Vagina (tissue), 2 donors: ENCODE measurements at places on chromosomes 4 and X.

DNA sequence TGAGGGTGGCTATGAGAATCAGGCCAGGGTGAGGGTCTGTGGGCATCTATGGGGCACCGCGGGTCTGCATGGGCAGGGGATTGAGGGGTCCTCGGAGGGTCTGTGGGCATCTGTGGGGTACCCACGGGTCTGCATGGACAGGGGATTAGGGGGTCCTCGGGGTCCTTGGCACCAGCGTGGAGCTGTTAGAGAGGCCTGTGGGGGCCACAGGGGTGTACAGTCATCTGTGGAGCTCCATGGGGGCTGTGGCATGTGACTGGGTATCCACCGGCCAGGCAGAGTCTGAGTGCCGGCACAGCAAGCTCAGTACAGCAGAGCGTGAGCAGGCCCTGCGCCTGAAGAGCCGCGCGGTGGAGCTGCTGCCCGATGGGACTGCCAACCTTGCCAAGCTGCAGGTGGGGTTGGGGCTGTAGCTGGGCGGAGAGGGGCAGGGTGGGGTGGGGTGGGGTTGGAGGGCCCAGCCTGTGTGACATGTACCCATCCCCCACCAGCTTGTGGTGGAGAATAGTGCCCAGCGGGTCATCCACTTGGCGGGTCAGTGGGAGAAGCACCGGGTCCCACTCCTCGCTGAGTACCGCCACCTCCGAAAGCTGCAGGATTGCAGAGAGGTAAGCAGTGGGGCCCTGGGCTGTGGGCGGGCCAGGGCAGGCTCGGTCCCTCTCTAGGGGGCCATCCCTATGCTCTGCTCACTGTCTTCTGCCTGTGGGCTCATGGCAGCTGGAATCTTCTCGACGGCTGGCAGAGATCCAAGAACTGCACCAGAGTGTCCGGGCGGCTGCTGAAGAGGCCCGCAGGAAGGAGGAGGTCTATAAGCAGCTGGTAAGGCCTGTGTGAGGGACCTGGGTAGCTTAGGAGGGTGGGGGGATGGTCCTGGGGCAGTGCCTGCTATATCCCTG lies 12.9 kb downstream of the CCDC22 start:
- DNase-seq: no peak

- DNase-seq: no peak
Measured at GRCh38 chr4:156971676-156972378, at the start of gene PDGFC. Gene PDGFC, minus strand, starts transcription at chr4:156971799. Its CDS starts 896 bp downstream, at chr4:156970903.

DNA sequence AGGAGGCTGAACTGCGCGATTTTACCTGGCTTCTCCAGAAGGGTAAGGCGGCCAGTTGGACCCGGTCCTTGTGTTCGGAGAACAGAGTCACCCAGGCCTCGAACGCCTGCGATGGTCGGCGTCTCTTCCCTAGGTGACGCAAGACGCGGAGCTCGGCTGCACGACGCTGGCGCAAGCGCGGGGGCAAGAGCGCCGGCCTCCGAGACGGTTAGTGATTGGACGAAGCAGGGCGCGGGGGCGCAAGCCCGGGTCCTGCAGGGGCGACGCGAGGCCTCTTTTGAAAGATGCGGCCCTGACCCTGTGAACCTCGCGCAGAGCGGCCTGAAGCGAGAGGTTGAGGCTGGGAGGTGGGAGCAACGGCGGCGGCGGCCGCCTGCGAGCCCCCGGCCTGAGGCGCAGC lies 428 bp downstream of the ADAD1 start:
- no peak for DNase-seq

DNA sequence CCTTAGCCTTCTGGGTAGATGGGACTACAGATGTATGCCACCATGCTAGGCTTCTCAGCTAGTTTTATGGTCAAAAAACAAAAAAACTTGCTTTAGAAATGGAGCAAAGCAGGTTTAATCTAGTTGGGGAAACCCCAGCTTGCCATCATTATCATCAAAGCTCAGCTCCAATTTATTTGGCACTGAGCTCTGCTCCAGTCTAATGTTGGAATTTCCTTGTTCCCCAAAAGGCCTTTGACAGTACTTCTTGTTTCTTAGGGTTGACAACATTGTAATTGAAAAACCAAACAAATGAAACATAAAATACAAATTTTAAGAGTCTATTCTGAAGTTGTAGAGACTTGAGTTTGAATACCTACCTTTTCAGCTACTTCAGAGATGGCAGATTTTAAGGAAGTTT lies 48.0 kb downstream of the MRPL1 start:
- DNase-seq: no peak

DNA sequence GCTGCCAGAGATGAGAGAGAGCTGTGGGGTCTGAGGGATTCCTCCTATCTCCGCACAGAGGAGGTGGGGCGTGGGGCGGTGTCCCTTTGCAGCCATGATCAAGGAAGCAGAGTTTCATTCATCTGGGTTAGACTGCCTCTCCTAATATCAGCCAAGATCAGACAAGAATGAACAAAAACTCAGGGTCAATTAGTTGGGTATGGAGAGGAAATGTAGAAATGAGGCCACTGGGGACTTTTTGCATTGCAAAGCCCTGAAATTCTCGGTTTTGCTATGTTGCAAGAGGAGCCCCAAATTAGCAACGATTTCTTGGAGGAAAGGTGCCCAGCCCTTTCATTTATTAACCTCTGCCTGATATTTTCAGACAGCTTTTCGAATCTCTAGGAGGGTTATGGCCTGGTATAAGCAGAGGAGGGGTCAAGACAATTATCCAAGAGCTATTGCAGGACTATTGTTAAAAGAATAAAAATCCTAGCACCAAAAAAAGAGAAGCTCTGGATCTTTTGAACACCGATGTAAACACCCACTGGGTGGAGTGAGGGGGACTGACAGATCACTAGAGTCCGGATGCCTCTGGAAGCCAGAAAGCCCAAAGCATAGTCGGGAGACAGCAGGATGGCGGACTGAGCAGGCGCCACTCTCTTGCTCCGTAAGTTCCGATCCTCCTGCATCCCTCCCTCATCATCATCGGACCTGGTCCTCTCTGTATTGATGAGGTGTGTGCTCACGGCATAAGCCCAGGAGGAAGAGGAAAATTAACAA lies 34.4 kb upstream of the ACSL1 start:
- no peak for DNase-seq

DNA sequence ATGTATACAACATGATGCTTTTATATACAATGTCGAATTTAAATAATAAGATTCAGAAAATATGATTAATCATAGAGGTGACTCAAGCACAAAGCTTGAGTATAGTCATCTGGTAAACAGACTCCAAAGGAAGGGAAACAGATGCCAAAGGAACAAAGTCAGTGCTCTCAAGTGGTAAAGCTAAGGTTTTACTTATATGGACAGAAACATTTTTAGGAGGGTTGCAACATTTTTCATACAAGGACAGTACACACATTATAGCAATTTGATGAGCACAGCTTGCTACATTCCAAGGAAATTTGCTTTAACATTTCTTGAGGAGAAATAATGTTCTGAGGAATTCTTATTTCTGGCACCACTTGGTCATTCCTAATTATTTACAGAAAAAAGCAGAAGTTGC lies 333.4 kb upstream of the AADAT start:
- DNase-seq: no peak

DNA sequence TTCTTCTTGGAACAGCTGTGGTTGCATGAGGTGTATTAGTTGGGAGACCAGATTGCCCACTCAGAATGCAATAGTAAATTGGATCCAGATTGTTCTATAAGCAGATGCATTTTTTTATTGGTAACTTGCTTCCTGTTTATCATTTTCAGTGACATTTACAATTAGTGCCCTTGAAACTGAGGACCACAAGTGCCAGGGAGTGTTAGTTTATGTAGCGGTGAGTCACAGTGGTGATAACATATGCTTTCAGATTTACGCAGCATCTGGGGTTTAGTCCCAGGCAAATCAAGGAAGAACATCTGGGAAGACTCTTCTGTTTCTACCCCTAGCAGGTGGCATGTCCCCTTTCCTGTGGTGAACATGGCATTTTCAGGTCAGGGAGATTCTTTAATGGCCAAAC lies 24.1 kb downstream of the FRMPD4 start:
- DNase-seq: no peak

DNA sequence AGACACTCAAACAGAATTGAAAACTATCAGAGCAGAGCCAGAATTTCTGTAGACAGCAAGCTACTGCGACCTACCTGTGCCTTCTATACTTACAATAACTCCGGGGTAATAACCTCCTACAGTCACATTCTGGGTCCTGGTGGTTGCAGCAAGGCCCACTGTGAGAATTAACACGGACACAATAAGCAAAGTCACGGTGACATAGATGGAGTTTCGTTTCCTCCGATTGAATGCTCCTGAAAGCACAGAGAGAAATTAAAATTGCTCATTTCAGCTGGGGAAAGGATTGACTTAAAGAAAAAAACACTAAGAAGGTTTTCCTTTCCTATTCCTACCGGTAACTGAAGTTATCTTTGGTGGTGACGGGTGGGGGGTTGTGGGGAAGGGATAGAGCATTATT lies 7.0 kb downstream of the TMEM255A start:
- DNase-seq: no peak

DNA sequence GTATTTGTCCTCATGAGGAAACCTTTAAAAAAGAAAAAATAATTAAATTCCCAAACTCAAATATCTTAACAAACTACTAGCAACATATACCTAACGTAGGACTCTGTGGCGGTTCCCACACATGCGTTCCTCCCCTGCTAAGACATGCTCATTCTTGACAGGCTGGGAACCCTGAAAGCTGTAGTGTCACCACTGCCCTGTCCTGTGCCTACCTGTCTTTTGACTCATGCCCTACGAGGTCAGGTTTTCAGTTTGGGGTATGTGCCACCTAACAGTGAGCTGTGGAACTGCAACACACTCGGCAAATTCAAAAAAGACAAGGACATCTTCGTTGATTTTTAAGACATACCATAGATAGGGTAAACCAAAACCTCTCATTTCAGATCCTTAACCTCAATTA lies 17.8 kb downstream of the IDS start:
- no peak for DNase-seq

DNA sequence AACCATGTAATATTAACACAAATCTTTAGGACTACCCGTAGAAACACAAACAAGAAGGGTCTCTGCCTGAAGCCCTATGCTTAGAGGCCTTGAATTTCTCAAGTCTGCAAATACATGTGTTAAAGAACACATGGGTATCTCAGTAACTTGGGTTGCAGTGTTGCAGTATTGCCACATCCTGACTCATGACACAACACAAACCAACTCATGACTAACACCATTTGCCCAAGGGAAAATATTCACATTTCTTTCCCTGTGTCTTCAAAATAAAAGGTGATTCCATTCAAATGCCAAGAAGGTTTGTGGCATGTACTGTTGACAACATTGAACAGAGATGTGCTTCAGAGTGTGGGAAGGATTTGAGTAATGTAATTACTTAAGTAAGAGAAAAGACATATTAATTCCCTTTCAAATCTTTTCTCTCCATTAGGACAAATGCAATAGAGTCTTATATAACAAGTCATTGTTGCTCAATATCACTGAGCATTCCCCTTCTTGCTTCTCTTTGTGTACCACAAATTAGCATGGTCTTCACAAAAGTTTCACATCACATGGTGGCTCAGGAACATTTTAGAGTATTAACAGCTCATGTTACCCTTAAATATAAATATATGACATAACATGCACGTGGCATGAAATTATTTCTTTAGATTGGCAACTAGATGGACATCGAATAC lies 487.1 kb downstream of the STPG2 start:
- no peak for DNase-seq

GRCh38 chr4:27720010-27720766 lies 859.5 kb downstream of the STIM2 start:
- no peak for DNase-seq

DNA sequence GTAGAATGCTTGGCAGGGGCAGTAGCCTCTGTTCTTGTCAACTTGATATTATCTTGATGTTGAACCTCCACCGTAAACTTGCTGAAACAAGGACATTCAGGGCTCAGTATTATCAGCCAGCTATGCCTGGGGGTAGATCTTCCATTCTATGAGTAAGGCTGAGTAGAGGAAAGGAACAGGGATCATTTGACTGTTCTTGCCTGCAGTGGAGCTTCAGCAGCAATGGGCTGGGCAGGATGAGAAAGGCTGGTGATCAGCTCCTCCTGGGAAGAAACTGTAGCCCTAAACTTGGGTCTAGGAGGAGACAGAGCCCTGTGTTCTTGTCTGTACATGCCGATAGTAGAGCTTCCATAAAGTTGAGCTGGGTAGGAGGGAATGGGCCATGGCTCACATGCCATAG lies 127.2 kb downstream of the CCSER1 start:
- DNase-seq: no peak

GRCh38 chr4:66741081-66741480 lies 804.2 kb downstream of the CENPC start:
- no peak for DNase-seq

DNA sequence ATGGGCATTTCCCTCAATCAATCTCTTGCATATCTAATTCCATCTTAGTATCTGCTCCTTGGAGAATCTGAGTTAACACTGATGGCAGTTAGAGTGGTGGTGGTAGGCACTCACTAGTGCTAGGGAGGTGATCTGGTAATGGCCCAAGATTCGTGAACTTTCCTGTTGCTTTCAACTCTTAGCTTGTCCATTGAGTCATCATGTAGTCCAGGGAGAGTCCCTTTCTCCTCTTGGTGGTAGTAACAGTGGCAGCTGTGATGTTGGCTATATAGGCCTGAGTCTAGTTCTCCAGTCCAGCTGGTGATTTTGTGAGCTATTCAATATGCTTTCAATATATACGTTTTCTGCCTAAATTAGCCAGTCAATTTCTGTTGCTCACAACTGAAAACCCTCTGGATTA lies 7.0 kb upstream of the XKRX start:
- no peak for DNase-seq

- no peak for DNase-seq
Measured at GRCh38 chr4:43456383-43456782, 563.9 kb downstream of the GRXCR1 start.

- no peak for DNase-seq
Measured at GRCh38 chrX:30296408-30297254, 12.6 kb downstream of the NR0B1 start.

DNA sequence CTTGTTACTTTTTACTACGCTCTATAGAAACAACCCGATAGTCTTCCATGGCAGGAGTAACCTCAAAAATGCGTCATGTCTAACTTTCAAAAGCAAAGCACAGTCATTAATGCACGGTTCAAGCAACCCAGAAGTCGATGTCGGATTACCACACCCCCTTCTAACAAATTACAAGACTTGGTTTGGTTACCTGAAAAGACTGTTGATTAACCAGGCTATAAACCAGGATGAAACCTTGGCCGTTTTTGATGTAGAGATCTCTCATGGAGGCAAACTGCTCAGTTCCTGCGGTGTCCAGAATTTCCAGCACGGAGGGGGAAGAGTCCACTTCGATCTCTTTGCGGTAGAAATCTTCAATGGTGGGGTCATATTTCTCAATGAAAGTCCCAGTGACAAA lies 2.4 kb downstream of the RAP2C start:
- no peak for DNase-seq

- no peak for DNase-seq
Measured at GRCh38 chr4:77820649-77821561, 1.7 kb upstream of the CNOT6L start.

DNA sequence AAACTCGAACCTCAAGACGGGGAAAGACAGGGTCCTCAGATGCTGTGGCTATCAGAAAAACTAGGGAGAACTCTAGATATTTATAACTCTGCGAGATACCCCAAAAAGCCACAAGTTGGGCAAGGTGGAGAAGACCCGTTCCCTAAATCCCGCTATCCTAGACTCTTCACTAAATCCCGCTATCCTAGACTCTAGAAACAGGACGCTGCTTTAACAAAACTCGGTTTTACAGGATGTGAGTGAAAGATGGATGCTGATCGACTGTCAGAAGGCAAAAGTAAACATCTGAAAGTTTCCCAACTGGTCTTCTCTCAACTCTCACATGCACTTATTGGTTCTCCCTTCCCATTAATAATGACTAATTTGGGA lies 270 bp downstream of the DNAAF6 start:
- no peak for DNase-seq
